ENCODE measurements at places on chromosomes 1 and 21.

GRCh38 chr1:3522564-3523265 lies 68.2 kb downstream of the ARHGEF16 start:
- no peak for DNase-seq

DNA sequence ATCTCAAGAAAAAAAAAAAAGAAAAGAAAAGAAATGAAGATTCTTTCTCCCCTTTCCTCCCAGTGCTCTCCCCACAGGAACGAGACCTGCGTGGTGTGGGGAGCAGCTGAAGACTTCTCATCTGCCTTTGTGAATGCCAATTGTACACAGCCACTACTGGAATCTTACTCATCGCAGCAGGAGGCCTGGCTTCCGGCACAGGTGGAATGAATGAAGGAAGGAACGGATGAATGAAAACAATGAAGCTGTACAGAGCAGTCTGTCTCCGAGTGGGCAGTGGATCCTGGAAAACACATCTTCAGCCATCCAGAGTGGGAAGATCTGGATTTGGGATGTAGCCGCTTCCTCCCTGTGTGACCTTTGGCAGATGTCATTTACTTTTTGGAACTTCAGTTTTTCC lies 64.9 kb downstream of the RUNX3 start:
- DNase-seq, result no peak

GRCh38 chr1:100075773-100076172 lies 57.0 kb downstream of the SASS6 start:
- DNase-seq, result no peak

DNA sequence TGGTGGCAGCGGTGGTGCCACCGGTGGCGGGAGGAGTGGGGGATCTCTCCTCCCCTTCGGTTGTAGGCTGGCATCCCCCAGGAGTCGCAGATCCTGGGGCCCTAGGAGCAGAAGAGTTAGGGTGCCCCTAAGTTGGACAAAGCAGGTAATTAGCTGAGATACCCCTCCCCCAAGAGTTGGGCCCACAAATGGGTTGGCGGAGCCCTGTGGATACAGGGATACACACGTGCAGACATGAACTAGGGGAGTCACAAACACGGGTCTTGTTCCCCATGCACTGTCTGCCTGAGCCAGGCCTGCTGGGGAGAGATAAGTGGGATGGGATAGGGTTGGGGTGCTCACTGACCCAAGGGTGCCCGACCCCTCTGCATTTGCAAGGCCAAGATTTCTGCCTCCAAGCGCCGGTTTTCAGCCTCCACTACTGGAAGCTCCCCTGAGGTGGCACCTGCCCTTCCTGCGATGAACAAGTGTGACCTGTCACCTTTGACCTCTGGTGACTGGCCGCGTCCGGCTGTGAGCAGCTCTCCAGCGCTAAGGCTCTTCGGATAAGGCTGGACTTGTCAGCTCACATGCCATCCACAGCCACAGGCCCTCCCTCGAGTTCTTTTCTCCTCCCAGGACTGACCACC lies 1.8 kb downstream of the CCDC17 start:
- no peak for DNase-seq

GRCh38 chr1:236451796-236452373 lies 57.8 kb downstream of the EDARADD start:
- DNase-seq, result no peak

DNA sequence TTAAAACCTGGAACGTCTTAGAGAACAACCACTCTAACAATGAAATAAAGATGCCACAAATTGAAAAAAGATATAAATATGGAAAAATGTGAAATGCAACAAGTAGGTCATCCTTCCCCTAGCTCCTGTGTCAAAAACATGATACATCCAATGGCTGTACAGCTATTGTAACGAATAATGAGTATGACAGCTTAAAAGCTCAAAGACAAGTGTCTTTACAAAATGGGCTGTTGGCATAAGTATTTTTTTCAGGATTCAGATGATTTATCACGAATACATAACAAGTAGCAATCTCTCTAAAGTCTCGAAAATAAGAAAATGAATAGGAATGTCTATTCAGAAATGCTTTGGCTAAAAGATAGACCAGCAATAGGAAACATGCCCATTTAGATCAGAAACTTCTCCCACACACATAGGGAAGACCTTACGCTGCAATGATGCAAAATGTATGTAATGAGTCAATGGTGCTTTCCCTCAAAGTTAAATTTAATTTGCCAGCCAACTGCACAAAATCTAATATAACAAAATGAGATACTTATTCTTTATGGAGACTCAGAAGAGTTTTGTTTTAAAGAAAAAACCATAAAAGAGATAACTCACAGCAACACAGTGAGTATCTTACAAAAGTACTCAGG lies 8.3 kb downstream of the TGFBR3 start:
- no peak for DNase-seq

DNA sequence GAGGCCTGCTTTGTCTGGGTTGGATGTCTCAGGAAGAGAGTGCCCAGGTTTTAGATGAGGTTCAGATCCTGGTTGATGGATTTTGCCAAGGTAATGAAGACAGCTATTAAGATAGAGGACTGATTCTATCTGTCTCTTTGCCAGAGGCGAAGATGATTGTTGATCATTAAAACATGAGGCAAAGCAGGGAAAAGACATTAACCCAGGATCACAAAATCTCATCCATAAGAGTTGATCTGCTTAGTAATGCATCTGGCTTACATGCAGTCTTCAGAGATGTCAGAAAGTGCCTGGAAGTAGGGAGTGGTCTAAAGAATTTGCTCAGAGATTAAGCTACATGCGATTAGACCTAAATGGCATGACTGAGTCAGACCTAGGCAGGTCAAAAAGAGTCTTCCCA lies 229.6 kb upstream of the PLD5 start:
- DNase-seq, result no peak

DNA sequence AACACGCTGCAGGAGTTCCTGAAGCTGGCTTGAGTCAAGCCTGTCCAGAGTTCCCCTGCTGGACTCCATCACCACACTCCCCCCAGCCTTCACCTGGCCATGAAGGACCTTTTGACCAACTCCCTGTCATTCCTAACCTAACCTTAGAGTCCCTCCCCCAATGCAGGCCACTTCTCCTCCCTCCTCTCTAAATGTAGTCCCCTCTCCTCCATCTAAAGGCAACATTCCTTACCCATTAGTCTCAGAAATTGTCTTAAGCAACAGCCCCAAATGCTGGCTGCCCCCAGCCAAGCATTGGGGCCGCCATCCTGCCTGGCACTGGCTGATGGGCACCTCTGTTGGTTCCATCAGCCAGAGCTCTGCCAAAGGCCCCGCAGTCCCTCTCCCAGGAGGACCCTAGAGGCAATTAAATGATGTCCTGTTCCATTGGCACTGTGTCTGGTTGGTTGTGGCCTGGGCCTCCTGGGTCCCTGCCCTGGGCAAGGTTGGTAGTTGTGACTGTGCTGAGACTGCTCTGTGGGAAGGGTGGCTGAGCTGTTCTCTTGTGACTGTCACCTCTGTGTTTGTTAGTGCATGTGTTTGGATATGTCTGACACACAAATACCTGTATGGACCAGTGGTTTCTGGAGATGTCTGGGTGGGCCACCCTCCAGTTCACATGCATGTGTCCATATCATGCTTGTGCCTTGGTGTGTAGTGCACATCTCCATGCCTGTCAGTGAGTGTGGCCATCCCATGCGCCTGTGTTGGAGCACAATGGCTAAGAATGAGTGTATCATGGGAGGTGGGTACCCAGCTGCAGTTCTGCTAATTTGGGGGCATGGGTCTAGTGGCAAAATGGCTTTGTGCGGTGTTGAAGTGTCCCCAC lies 1.4 kb downstream of the SH3BGRL3 start:
- no peak for DNase-seq

- no peak for DNase-seq
Observed at GRCh38 chr1:32884032-32884372, 2.3 kb upstream of the HPCA start.

- DNase-seq, result no peak
Observed at GRCh38 chr1:43890815-43891214, 42.8 kb upstream of the ARTN start.

GRCh38 chr1:59072583-59072947 lies 224.3 kb upstream of the FGGY start:
- no peak for DNase-seq

- peak; percentile 19 for DNase-seq
Observed at GRCh38 chr1:20486457-20487235, 636 bp upstream of the CAMK2N1 start.

GRCh38 chr1:89649783-89650182 lies 16.9 kb downstream of the LRRC8C start:
- no peak for DNase-seq

DNA sequence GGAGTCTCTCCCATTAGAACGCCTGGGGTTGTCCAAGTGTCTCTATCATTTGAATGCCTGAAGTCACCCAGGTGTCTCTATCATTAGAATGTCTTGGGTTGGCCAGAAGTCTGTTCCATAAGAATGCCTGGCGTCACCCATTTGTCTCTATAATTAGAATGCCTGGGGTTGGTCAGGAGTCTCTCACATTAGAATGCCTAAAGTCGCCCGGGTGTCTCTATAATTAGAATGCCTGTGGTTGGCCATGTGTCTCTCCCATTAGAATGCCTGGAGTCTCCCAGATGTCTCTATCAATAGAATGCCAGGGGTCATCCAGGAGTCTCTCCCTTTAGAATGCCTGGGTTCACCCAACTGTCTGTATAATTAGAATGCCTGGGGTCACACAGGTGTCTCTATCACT lies 54.5 kb downstream of the RNF187 start:
- DNase-seq, result no peak

- DNase-seq, result no peak
Observed at GRCh38 chr21:38669186-38669585, 136.5 kb upstream of the ETS2 start.

GRCh38 chr1:101316256-101316655 lies 79.4 kb downstream of the S1PR1 start:
- no peak for DNase-seq

- no peak for DNase-seq
Observed at GRCh38 chr1:178379807-178380206, 117.0 kb downstream of the CLEC20A start.

DNA sequence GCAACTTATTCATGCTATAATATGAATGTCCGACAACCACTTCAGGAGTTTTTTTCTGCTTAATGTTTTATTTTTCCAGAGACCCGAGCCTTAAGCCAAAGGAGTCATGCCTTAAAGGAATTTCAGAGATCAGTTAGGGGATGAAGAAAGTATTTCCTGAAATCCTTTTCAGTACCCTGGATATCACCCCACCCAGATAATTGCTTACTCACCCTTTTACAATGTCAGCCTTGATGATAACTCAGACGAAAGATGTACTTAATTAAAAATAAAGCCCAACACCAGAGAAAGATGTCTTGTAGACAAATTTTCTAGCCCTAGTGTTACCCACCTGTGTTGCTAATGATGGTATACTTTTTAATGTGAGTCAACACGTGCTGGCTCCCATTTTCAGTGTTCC lies 124.1 kb downstream of the XCL2 start:
- no peak for DNase-seq

All from cortex of kidney (tissue), 1 donor.